Activated CD4-positive, alpha-beta T cell treated with anti-CD3 and anti-CD28 coated beads, Interleukin-2, amount 10 ng/mL, durations not matched to agents 7 days and 5 days (primary cell): ENCODE measurements at places on chromosomes 1 and 21.

DNA sequence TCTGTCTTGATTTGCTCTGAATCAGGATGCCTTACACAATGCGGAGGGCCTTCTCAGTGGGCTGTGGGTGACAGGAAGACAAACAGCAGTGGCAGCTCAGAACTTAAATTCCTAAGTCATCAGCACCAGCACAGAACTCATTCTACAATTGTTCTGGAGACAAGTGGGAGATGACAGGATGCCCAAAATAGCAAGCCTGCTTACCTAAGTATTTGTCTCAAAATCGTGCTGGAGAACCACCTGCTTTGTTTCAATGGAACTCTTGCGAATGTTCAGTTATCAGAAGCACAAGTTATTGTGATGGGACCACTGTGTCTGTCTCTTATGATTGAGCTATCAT lies 76.1 kb downstream of the VCAM1 start:
- DNase-seq = no peak

- DNase-seq = no peak
Observed at GRCh38 chr21:38027901-38028498, 111.7 kb upstream of the KCNJ6 start.

DNA sequence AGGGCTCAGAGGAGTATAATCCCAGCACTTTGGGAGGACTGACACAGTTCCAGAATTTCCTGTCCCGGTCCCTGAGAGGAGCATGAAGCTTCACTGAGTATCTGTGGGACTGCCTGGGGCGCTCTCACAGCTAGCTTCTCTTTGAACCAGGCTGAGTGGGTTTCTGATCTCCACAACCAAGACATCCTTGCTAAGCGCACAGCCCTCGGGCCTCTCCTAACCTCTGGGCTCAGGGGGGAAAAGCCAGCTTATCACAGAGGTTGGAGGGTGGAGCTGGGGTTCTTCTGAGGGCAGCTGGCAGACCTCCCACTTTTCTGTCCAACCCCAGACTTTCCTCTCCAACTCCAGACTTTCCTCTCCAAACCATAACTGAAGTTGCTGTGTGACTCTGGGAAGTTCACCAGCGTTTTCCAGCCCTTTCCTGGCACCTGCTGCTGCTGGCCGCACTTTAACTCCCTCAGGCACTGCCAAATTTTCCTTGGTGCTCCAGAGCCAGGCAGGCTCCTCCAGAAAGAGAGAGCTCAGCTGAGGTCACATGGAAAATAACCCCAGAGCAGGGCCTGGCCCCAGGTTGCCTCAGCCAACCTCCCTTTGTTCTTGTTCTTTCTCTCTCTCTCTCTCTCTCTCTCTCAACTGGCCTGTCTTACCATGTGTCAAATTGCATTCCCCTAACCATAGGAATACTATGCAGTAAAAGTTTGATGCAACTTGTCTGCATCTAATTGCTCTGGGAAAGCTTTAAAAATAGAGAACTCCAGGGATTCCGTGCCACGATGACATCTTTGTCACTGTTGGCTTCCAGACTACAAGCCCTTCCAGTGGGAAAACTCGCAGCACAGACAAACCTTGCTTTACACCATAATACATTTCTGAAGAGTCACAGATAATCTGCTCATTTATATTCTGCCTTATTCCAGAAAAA lies 49.5 kb downstream of the OLFML2B start:
- DNase-seq = no peak

- DNase-seq = no peak
Observed at GRCh38 chr21:38654580-38654979, 151.1 kb upstream of the ETS2 start.
